NCI-H2081 treated with DMSO at 0.1 percent for 48 hours (cell line): ENCODE measurements at places on chromosomes 13 and 19.
A peak's percentile ranks its signal among the peaks of the same experiment; 100 is the strongest.

- no peak for DNase-seq
Observed at GRCh38 chr13:80817979-80818378, 477.1 kb upstream of the SPRY2 start.

GRCh38 chr13:31455581-31455980 is 255.8 kb downstream of the B3GLCT start:
- no peak for DNase-seq

DNA sequence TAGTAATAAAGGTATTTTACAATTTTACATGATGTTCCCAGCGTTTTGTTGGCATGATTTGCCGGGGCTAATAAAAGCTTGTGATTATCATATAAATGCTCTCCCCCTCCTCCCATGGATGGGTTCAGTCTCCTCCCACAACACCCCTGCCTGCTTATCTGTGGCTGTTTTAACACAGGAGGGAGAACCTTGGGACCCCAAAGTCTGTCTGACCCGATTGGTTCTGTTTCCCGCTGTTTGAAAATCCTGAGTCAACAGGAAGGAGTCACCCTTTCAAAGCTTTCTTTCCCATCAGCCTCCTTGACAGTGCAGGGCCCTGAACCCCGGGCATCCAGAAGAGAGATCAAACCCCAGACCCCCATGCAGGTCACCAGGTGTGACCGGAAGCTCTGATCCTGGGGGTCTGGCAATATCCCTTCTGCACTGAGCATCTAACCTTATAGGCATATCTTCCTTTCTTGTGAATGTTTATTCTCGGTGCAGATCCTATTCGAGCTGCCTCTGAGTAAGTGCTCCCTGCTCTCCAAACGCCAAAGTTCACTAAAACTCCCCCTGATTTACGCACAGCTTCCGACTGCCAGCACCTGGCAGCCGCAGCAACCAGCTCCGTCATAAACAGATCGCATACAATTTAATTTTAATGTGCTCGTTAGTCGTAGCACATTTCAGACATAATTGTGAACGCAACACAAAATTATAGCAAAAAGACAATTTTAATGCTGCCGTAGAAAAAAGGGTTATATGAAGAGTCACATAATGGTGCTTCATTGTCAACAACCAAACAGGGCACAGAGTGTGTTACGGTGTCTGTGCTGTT is 74.8 kb downstream of the TSHZ3 start:
- DNase-seq: no peak

DNA sequence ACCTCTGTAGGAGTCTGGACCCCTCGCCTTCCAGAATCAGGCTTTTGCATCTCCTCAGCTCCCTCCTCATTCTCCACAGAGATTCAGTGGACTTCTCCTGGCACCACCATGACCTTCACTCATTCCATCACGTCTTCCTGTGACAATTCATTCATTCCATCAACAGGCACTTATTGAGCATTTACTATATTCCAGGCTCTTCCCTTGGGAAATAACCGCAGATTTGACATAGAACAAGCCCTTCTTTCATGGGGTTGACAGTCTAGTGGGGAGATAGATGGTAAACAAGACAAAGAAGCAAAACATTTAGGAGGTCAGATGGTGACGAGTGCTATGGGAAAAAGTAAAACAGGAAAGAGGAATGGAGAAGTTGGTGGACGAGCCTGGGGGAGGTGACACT is 2.6 kb upstream of the SULT2B1 start:
- no peak for DNase-seq

DNA sequence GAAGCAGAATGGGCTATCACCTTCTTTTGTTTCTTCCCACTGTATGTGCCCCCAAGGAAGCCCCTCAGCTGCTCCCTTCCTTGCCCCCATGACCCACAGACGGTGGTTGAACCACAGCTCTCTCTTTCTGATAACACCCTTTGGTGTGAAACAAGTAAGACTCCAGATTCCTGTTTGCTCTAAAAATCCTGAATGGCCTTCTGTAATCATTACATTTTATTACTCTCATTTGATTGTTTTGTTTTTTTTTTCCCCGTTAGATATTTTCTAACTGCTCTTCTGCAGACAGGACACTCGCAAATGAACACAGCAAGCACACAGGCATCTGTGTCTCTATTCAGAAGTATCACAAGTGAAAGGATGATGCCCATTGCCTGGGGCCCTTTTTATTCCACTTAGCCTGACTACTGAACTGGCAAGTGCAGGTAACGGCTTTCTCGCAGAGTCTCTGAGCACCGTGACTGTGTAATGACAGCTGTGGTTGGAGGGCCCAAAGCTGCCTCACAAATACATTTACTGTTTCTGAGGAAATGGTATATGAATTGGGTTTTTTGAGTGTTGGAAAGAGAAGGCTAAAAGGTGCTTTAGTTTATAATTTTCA is 59.3 kb downstream of the OXGR1 start:
- DNase-seq: no peak

GRCh38 chr19:1860042-1860775 is 3.2 kb downstream of the KLF16 start:
- DNase-seq: no peak

- DNase-seq: no peak
Observed at GRCh38 chr19:41367848-41368301, 3.9 kb upstream of the B9D2 start.

GRCh38 chr19:50722201-50723013 is 757 bp upstream of the CLEC11A start:
- DNase-seq: no peak

GRCh38 chr19:4567584-4568071 is 8.1 kb upstream of the SEMA6B start:
- no peak for DNase-seq

GRCh38 chr19:4970558-4971423 is 1.9 kb downstream of the KDM4B start:
- no peak for DNase-seq

DNA sequence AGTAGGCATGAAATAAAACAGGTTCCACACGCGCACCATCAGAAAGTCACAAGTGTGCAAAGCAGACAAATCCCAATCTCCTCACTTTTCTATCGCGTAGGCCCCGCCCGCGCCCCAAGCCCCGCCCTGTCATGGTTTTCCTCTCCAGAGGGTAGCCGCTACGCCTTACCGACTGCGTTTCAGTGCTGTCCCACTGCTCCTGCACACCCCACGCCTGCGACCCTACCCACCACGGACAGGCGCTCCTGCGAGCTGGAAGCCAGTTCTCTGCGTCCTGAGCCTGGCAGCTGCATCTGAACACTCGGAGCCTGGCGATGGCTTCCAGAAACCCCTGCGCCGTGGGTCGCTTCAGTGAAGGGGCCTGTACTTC is 379 bp upstream of the ZNF470 start:
- no peak for DNase-seq

- no peak for DNase-seq
Observed at GRCh38 chr13:103437651-103438050, 371.4 kb upstream of the SLC10A2 start.

DNA sequence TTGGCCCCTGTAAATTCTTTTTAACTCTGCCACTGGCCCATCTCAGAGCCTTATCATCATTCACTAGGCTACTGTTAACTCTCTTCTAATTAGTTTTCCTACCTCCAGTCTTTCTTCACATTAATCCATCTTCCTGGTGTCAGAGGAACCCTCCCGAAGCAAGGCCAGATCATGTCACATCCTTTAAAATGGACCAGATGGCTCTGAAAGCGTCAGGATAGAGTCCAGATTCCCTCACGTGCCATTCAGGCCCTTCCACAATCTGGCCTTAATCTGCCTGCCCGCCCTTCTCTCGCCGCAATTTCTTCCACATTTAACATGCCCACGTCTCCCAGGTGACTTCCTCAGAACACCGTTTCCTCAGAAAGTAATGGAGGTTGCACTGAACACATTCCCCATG is 86.5 kb downstream of the RFC3 start:
- DNase-seq: no peak

- no peak for DNase-seq
Observed at GRCh38 chr13:111265006-111265700, 55.3 kb upstream of the TEX29 start.

DNA sequence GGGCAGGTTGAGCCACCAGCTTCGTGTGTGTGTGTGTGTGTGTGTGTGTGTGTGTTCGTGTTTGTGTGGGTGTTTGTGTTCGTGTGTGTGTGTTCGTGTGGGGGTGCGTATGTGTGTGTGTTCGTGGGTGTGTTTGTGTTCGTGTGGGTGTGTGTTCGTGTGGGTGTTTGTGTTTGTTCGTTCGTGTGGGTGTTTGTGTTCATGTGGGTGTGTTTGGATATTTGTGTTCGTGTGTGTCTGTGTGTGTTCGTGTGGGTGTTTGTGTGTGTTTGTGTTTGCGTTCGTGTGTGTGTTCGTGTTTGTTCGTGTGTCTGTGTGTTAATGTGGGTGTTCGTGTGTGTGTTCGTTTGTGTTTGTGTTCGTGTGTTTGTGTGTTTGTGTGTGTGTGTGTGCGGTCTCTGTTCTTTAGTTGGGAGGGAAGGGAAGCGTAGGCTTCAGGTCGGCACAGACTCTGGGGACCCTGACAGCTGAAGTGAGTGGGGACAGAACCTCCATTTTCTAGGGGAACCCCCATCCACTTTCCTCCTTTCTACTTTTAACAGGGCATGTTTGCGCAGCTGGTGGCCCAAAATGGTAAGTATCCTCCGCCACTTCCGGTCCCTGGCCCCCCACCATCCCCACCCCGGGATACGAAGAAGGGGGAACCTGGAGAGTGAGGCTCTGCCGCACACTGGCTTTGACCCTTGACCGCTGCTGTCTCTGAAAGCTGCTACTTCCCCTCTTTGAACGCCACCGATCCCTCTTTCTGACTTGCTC is 1.6 kb downstream of the TNFSF9 start:
- no peak for DNase-seq

DNA sequence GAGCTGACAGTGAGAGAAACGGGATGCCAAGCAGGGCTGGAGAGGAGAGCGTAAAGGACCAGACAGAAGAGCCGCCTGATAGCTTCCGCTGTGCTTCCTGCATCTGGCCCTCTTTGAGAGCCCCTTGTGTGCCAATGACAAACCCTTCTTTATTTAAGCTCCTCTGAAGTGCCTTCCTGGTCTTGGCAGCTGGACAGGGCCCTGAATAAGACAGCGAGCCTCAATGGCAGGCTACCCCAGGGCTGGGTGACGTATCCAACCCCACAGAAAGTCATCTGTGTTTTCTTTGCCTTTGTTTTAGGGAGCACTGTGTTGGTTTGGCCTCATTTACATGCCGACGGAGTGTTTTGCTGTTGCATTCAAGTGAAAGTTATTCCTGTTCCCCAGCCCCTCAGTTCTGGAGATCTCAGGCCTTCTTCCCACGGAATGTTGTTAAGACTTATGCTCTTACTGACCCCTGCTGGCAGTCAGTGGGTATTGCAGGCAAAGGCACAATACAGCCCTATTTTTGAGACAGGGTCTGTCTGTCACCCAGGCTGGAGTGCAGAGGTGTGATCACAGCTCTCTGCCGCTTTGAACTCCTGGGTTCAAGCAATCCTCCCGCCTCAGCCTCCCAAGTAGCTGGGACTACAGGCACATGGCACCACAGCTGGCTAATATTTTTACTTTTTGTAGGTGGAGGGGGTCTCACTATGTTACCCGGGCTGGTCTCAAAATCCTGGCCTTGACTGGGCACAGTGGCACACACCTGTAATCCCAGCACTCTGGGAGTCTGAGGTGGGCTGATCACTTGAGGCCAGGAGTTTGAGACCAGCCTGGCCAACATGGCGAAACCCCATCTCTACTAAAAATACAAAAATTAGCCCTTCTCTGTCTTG is 16.8 kb downstream of the CCL25 start:
- no peak for DNase-seq

- DNase-seq: no peak
Observed at GRCh38 chr19:47416643-47416985, 2.7 kb downstream of the MEIS3 start.

DNA sequence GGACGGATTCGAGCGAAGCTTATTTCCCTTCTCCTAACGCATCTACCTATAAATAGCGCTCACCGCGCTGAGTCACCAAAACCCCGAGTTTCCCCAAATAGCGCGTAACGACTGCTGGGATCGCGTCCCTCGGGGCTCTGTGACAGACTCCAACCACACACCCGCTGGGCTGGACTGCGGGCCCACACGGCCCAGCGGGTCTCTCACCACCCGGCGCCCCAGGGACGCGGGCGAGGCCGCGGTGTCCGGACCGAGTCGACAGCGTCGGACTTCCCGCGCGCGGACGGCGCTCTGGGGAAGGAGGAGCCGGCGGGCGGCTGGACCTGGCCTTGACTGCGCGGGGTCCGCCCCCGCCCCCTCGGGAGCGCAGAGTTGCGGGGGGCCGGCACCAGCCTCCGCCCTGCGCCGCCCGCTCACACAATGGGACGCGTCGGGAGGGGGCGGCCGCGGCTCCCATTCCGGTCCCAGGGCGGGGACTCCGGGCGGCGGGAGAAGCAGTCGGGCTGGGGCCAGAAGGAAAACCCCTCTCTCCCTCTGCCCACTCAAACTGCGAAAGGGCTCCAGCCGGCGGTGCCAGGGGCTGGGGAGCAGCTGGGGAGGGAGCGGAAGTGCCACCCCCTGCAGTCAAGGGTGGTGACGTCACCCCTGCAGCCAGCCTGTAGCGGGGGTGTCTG is 108.8 kb downstream of the KCNRG start:
- peak; percentile 70 for DNase-seq

DNA sequence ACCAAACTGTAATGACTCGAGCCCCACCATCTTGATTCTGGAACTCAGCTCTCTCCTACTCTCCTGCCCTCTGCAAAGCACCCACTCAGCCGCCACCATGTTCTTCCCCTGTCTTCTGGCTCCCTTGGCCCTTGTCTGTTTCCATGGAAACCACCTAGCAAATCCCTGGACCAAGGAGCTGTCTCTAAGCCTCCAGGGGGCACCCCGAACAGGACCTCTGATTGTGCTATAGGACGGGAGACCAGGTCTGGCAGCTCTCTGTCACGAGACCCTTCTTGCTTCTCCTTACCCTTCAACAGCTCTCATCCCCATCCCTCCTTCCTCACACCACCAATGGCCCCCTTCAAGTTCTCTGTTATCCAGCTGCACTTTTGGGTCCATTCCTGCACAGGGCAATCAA is 277.7 kb upstream of the ZNF507 start:
- no peak for DNase-seq

GRCh38 chr13:26816881-26817280 is 56.3 kb upstream of the GPR12 start:
- no peak for DNase-seq

DNA sequence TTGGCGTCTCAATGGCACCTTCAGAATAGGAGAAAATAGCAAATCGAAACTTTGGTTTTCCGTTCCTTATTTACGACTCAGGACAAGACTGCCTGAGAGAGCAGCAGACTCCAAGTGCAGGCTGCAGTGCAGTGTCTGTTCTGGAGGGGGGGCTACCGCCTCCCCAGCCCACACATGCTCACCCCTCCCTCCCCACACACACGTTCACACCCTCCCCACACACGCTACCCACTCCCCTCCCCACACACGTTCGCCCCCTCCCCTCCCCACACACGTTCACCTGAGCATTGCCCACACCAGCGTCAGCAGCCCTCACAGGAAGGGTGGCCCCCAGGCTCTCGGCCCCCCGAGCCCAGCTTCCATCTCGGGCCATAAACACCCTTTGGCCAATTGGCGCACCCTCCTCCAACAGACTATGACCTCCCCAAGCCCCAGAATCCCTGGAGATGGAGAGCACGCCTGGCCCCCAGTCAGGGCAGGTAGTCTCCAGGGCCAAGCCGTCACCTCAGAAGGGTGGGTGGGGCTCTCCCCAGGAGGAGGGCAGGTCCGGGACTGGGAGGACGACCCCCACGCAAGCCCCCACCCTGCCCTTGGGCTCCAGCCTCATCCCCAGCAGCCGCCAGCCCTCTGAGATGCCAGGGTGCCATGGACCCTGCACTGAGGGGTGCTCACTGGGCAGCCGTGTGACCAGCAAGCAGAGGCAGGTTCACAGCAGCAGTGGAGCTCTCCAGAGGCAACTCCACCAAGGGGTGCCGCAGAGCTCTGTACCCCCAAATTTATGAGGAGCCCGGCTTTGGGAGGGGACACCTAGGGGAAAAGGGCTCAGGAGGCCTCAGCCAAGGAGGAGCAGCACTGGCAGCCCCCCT is 27.5 kb downstream of the RASA3 start:
- no peak for DNase-seq
